Colonic mucosa (tissue), 4 donors: ENCODE measurements at places on chromosomes 5 and 9.
A peak's percentile ranks its signal among the peaks of the same experiment; 100 is the strongest.

DNA sequence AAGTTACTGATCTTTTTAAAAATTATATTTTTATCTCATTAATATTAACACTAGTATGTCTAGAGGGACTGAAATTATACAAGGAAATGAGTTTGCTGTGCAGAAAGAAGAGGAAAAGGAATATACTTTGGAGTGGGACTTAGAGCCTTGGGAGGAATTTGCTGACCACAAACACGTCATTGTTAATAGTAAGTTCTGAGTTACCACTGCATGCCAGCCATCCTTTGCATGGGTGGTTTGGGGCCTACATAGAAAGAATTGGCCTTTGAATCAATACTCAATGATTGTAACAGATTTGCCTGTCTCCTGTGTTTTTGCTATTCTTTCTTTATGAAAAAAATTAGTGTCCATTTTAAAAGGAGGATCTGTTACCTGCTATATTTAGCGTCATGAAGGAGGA is 232.6 kb upstream of the TNC start:
- DNase-seq = no peak

DNA sequence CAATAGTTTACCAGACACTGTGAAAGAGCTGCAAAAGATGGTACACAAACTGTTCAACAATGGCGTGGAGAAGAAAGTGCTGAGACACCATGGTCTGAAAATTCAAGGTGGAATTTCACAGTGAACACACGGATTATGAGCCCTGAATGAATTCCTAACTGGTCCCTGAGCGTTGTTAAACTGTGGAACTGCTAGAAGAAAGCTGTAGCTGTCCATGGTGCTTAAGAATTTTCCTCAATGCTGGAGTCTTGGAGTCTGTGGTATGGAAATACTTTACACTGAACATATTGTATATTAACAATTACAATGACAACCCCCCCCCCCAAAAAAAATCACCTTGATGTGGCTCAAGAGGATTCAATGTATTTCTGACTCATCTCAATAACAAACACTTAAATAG is 68.5 kb downstream of the SLC24A2 start:
- DNase-seq = no peak

DNA sequence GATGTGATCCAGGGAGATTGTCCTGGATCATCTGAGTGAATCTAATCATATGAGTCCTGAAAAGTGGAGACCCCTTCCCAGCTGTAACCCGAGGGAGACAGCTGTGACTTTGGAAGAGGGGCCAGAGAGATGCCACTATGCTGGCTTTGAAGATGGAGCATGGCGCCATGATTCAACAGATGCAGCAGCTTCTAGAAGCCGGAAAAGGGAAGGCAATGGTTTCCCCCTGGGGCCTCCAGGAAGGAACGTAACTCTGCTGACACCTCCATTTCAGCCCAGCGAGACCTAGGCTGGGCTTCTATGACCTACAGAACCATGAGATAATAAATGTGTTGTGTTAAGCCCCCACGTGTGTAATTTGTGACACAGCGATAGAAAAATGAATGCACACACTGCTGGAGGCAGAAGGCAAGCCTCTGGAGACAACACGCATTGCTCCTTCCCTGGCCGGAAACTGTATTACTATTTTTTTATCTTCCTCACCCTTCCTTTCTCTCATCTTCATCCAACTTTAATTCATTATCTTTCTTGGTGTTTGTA is 16.6 kb upstream of the SARDH start:
- DNase-seq = no peak

DNA sequence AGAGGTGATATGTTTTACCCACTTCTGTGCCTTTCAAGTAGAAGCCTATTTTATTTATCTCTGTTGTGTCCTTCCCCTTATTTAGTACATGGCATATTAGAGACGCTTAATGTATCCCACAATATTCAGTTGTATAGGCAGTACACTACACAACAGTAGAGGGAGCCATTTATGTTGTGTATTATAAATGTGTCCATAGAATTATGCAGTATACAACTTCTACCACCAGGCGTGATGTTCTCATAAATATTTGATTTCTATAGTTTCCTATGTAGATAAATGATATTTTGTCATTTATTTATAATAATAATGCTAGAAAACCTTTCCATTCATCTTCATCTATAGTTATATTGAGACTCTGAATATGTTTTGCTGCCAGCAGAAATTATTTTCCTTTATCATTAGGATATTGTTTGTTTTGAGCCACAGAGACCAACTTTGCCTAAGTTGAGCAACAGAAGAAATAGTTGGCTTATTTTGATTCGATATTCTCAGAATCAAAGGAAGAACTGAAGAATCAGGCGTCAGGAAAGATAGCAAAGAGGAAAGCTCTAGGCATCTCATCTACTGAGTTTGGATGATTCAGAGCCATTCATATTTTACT is 81.7 kb downstream of the ADAMTS19 start:
- DNase-seq = no peak

DNA sequence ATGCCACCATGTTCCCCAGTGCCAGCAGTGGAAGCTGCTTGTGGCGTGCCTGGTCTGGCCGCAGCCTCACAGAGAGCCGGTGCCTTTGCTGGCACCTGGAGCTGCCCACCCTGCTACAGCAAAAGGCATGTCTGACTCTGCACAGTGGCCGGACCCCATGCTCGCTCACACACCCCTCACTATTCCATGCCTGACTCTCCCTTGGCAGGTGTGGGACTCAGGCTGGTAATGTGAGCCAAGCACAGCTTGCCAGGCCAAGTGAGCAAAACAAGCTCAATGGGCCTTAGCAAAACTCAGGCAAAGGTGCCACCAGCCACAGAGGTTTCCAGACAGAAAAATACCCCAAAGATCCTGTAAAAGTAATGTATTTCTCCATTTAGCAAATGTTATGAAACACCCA is 15.5 kb downstream of the GNA14 start:
- DNase-seq = no peak

DNA sequence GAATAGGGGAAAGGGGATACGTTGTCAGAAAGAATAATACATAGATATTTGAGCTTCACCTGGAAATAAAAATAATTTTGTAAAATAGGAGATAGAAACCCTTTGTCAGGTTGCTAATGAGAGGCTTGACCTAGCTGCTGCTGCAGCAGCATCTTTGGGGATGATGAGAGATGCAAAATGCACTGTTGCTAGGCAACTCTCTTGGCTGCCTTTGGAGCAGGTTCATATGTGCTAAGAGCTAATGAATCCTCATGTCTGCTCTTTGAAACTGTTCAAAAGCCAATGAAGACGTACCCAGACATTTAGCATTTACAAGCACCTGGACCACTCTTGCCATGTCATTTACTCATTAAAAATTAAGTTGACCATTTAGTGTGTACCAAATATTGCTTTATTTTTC is 121.7 kb downstream of the FOCAD start:
- no peak for DNase-seq

DNA sequence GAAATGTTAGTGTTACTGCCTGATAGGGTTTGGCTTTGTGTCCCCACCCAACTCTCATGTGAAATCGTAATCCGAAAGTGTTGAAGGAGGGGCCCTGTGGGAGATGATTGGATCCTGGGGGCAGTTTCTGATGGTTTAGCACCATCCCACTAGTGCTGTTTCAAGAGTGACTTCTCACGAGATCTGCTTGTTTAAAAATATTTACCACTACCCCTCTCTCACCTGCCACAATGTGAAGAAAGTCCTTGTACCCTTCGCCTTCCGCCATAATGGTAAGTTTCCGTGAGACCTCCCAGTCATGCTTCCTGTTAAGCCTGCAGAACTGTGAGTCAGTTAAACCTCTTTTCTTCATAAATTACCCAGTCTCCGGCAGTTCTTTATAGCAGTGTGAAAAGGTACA is 2.6 kb upstream of the RFX3 start:
- DNase-seq = no peak

DNA sequence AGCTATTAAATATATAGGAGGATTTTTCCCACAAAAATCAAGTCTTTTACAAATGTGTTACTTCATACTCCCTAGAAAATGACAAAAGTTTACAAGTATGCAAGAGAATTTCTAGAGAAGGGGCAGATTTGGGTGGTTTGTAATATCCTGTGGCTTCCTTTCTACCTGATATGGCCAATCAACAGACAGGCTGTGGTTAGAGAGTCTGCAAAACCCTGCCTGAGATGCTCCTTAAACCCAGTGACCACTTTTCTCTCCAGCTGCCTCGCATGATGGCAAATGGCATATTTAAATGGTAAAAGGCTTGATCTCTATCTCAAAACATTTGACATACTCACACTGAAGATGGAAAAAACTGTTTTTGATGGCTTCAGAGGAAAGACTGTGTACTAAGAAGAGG is 550.1 kb upstream of the ZNF462 start:
- no peak for DNase-seq

- DNase-seq = no peak
Observed at GRCh38 chr5:149747833-149748366, 17.8 kb downstream of the PPARGC1B start.

GRCh38 chr9:82021198-82021597 is 32.6 kb downstream of the SPATA31D1 start:
- DNase-seq = no peak

GRCh38 chr9:73179589-73179988 is 27.9 kb downstream of the ANXA1 start:
- DNase-seq = no peak

DNA sequence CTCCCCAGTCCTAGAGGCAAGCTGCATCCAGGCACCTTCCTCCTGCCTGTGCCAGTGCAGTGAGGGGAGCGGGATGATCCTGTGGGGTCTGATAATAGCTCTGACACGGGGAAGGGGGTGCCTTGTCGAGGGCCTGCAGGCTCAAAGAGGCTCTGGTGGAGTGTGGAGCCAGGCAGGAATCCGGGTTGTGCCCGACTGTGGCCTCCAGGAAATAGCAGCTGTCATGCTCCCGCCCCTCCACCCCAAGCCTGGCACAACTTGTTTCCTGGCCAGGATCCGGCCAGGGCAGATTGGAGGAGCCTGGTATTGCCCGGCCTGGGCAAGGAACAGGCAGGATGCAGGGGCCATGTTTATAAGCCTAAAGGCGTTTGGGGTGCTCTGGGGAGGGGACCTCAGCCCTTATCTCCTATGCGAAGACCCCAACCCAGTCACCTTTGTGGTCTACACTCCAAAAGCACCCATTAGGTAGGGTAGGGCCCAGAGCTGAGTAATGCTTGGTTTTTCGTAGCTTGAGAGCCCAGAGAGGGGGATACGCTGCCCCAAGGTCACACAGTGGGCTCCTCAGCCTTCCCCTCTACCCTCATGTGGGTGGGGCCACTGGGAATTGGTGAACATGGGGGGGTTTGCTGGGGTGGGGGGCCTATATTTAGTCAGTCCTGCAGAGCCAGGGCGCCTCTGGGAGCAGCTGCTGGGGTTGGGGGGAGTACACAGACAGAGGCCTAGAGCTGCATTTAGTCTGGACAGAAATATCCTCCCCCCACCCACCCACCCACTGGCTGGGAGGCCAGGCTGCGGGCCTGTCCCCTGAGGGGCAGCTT is 12.2 kb downstream of the CXXC5 start:
- peak; percentile 87 for DNase-seq

- DNase-seq = no peak
Observed at GRCh38 chr5:110082194-110082593, 392.5 kb downstream of the MAN2A1 start.

- DNase-seq = no peak
Observed at GRCh38 chr5:106163233-106163632, 1507.5 kb downstream of the EFNA5 start.

DNA sequence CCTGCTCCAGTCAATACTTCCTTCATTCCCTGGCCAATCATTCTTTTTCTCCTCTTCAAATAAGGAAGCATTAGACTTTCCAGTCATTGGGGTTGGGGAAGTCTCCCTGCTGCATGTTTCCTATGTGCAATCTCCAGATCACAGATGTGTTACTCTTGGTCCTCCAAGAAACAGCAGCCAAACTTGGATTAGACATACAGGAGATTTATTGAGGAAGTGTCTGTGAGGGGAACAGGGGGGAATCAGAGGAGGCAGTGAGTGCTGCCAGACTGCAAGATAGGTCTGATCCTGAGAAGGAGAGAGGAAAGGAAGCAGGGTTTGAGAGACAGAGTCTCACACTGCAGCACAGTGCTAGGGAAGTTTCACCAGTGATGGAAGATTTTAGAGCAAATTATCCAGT is 40.6 kb upstream of the SLIT3 start:
- no peak for DNase-seq

GRCh38 chr9:96020792-96021550 is 145.5 kb downstream of the ERCC6L2 start:
- peak; percentile 36 for DNase-seq

DNA sequence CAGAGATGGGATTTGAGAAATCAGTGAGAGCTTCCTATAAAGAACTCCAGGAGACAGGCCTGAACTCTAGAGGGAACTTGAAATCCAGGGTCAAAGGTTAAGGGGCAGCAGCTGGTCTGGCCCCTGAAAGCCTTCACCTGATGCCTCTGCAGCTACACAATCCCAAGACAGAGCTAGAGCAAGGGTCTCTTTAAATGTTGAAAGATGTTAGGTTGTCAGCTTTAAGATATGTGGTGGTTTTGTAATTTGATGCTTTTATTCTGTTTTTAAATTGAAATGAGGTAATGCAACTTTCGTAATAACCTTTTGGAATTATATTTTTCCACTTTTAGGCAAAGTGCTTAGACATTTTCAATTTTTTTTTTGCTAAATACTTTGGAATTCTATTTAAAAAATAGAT is 2.4 kb downstream of the SOWAHA start:
- no peak for DNase-seq

GRCh38 chr5:64865662-64866061 is 96.9 kb downstream of the CWC27 start:
- DNase-seq = no peak

DNA sequence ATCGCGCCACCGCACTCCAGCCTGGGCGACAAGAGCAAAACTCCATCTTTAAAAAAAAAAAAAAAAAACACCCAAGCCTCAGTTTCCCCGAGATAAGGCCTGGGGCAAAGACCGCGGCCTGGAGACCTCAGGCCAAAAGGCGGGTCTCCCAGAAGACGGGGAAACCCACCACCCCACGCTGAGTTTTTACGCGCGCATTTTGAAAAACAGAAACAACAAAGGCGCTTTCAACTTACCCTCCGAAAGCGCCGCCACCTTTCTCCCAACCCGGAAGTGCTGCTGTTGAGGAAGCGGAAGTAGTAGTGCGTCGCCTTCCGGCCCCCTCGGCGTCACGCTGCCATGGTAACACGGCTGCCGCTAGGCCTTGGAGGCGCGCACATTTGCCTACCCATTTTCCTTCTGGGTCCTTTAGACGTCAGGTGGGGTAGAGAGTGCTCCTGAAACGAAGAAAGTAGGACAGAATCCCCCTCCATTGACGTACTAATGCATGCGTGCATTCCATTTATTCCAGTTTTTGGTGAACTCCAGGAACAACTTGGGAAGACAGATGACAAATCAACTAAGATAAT is at the start of gene TTF1:
TSS of gene TTF1 (minus strand) at position 287 of the 569 bp plus-strand sequence. CDS start 4,019 bp downstream, outside the sequence.
- peak; percentile 92 for DNase-seq

- DNase-seq = no peak
Observed at GRCh38 chr5:127804886-127805426, 101.8 kb downstream of the CCDC192 start.

- no peak for DNase-seq
Observed at GRCh38 chr5:95738834-95739233, 7.7 kb downstream of the RHOBTB3 start.

- DNase-seq = no peak
Observed at GRCh38 chr5:141504216-141504615, 15.3 kb downstream of the PCDHGC5 start.

GRCh38 chr9:14478175-14479162 is 164.5 kb upstream of the NFIB start:
- DNase-seq = no peak
